Naive thymus-derived CD4-positive, alpha-beta T cell (primary cell): ENCODE measurements at places on chromosomes 16 and 17.

GRCh38 chr16:1561266-1561665 lies 27.8 kb downstream of the TMEM204 start:
- peaks cover 45% of the 10 kb centered on the region for H3K4me1 ChIP-seq
- peaks cover 27% of the 10 kb centered on the region for H3K36me3 ChIP-seq

DNA sequence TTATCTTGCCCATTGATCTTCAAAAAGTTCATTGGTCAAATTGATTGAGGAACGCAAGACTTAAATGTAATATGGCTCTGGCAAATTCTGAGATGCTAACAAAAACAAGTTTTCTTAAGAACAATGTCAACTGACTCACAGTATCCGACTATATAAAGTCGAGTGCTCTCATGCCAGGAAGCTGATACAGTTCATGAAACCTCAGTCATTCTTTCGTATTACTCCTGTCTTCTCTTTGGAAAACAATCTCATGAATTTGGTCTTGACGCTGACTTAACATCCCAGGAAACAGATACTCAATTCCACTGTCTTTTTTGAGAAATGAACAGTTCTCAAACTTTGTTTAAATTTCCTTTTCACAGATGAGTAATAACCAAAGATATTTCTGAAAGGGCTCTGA lies 704.9 kb downstream of the MAF start:
- H3K36me3 ChIP-seq, result no peaks in the 10 kb centered on the region
- no peak overlapping the region for H3K4me3 ChIP-seq
- no peaks in the 10 kb centered on the region for H3K27me3 ChIP-seq
- H3K27ac ChIP-seq, result no peak overlapping the region

- no peaks in the 10 kb centered on the region for H3K4me1 ChIP-seq
- H3K27me3 ChIP-seq, result no peaks in the 10 kb centered on the region
- no peaks in the 10 kb centered on the region for H3K36me3 ChIP-seq
- no peak overlapping the region for H3K27ac ChIP-seq
- no peak for DNase-seq
Observed at GRCh38 chr16:68658341-68658973, 13.3 kb downstream of the CDH3 start.

DNA sequence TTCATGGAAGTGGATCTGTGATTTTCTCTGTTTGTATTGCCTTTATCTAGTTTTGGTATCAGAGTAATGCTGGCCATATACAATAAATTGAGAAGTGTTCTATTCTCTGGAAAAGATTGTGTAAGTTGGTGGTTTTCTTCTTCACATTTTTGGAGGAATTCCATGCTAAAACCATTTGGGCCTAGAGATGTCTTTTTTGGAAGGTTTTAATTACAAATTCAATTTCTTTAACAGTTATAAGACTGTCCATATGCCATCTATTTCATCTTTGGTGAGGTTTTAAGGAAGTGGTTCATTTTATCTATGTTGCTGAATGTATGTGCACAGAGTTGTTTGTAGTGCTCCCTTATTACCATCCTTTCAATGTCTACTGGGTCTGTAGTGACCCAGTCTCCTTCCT lies 46.0 kb downstream of the CACNG1 start:
- no peaks in the 10 kb centered on the region for H3K4me1 ChIP-seq
- H3K27ac ChIP-seq, result no peak overlapping the region
- no peaks in the 10 kb centered on the region for H3K36me3 ChIP-seq
- no peaks in the 10 kb centered on the region for H3K27me3 ChIP-seq

- H3K4me3 ChIP-seq, result peak overlapping the region; percentile 90
- H3K36me3 ChIP-seq, result peaks cover 14% of the 10 kb centered on the region
- DNase-seq, result peak; percentile 77
- peaks cover 24% of the 10 kb centered on the region for H3K4me1 ChIP-seq
Observed at GRCh38 chr17:35486920-35487732, 38.6 kb upstream of the SLFN13 start.

- H3K27ac ChIP-seq, result no peak overlapping the region
- H3K27me3 ChIP-seq, result no peaks in the 10 kb centered on the region
- no peak for DNase-seq
- no peaks in the 10 kb centered on the region for H3K4me1 ChIP-seq
Observed at GRCh38 chr16:67216612-67217490, 10.1 kb upstream of the TMEM208 start.

DNA sequence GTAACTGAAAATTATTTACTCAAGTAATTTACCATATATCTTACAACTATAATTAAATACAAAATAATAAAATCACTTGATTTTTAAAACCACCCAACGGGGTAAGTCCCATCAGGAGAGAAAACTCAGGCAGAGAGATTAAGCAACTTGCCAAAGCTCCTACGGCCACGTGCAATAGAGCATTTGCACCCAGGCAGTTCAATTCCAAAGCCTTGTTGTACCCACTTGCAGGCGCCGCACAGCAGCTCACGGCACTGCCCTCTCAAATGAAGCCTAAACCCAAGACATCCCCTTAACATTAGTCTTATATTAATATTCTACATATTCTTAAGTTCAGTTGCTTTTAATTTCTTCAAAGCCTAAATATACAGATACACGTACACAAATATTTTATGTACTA lies 75.7 kb downstream of the SPAG9 start:
- no peaks in the 10 kb centered on the region for H3K27me3 ChIP-seq
- peaks cover 5% of the 10 kb centered on the region for H3K4me1 ChIP-seq
- no peak overlapping the region for H3K27ac ChIP-seq
- H3K4me3 ChIP-seq, result no peak overlapping the region

DNA sequence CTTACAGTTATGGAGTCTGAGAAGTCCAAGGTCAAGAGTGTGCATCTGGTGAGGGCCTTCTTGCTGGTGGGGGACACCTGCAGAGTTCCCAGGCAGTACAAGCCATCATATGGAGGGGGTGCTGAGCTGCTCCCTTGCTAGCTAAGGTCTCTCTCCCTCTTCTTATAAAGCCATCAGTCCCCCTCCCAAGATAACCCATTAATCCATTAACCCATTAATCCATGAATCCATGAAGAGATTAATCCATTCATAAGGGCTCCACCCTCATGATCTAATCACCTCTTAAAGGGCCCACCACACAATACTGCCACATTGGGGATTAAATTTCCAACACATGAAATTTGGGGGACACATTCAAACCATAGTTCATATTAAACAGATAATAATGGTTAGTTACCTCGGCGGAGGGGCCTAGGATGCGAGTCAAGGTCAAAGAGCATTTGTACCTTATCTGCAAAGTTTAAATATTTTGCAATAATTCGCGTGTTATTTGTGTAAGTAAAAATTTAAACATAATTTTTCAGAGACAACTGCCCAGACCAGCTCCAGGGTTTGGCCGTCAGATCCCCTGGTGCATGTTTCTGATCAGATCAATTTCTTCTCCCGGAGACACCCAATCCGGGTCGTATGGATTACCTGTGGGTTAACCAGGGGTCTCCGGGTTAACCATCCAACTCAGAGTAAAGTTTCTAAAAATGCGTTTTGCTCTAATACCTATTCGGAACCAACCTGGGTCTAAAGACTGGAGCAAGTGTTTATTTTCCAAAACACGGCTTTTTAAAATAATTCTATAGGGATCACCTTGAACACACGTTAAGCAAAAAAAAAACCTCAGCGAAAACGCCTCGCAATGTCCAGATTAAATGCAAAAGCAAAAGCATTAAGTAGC lies 740 bp upstream of the POLR3E start:
- H3K4me1 ChIP-seq, result peaks cover 14% of the 10 kb centered on the region
- peak overlapping the region; percentile 99 for H3K27ac ChIP-seq
- no peaks in the 10 kb centered on the region for H3K27me3 ChIP-seq
- peak overlapping the region; percentile 52 for H3K4me3 ChIP-seq

DNA sequence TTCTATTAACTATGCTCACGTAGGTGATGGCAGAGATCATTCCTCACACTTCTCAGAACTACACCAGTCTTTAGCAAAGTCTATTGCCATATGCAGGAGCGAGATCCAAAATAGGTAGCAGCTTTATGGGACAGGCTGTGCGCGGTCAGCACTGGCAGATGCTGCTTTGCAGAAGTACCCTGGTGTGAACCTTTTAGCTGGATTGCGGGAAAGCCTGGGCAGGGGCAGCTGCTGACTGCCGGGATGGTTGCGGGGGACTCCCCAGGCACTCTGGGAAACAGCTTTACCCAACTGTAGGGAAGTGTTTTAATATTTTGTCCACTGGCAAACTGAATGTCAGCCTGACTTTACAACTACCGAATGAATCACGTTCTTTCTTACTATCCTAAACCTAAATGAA lies 251.3 kb downstream of the HS3ST3A1 start:
- H3K27me3 ChIP-seq, result no peaks in the 10 kb centered on the region
- no peak overlapping the region for H3K27ac ChIP-seq
- DNase-seq, result no peak
- no peaks in the 10 kb centered on the region for H3K36me3 ChIP-seq

GRCh38 chr16:30996324-30996984 lies 11.4 kb downstream of the HSD3B7 start:
- H3K4me1 ChIP-seq, result peaks cover 11% of the 10 kb centered on the region
- peak overlapping the region; percentile 61 for H3K27ac ChIP-seq
- no peak for DNase-seq
- no peaks in the 10 kb centered on the region for H3K27me3 ChIP-seq
- no peaks in the 10 kb centered on the region for H3K36me3 ChIP-seq

DNA sequence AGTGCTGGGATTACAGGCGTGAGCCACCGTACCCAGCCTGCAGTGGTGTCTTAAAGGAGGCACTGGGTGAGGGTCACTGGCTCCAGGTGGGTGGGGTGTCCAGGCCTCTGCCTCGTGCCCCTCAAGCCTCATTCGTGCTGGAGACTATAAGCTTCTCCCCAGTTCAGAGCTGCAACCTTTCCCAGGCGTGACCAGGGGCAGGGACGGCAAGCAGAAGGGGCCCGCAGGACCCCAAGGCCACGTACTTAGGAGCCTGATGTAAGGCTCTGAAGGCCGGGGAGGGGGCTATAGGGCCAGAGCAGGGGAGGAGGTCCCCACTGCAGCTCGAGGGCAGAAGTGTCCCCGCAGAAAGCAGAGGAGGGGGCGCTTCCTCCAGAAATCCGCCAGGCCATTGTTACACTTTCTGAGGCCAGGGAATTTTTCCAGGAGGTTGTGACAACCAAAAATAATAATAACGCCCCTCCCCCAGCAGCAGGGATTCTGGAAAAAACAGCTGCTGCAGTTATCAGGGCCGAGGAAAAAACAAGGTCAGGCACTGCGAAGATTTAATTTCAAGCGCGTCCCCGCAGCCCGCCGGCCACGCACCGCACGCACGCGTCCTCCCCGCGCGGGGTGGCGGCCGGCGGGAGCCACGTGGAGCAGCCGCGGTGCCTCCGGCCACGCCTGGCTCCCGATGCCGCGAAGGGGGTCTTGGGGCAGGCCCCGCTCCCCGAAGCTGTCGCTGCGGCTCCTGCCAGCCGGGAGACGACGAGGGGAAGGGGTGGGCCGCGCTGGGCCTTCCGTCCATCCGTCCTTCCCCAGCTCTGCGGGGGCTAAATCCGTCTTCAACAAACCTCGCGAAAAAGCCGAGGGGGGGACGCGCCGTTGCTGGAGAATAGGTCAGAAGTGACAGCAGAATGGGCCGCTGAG lies 45.8 kb upstream of the SLC38A10 start:
- no peaks in the 10 kb centered on the region for H3K36me3 ChIP-seq
- no peak overlapping the region for H3K27ac ChIP-seq

DNA sequence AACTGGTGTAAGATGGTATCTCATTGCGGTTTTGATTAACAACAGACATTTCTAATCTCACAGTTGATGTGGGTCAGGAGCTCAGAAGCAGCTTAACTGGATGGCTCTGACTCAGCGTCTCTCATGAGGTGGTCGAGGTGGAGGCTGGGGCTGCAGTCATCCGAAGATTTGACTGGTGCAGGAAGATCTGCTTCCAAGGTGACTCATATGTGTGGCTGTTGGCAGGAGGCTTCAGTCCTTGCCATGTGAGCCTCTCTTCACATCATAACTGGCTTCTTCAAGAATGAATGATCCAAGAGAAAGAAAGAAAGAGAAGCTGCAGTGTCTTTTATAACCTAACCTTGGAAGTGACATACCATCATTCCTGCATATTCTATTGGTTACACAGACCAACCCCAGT lies 376.1 kb downstream of the SEC14L1 start:
- H3K4me3 ChIP-seq, result no peak overlapping the region
- no peak for DNase-seq
- H3K27me3 ChIP-seq, result no peaks in the 10 kb centered on the region
- no peak overlapping the region for H3K27ac ChIP-seq
- H3K36me3 ChIP-seq, result no peaks in the 10 kb centered on the region

DNA sequence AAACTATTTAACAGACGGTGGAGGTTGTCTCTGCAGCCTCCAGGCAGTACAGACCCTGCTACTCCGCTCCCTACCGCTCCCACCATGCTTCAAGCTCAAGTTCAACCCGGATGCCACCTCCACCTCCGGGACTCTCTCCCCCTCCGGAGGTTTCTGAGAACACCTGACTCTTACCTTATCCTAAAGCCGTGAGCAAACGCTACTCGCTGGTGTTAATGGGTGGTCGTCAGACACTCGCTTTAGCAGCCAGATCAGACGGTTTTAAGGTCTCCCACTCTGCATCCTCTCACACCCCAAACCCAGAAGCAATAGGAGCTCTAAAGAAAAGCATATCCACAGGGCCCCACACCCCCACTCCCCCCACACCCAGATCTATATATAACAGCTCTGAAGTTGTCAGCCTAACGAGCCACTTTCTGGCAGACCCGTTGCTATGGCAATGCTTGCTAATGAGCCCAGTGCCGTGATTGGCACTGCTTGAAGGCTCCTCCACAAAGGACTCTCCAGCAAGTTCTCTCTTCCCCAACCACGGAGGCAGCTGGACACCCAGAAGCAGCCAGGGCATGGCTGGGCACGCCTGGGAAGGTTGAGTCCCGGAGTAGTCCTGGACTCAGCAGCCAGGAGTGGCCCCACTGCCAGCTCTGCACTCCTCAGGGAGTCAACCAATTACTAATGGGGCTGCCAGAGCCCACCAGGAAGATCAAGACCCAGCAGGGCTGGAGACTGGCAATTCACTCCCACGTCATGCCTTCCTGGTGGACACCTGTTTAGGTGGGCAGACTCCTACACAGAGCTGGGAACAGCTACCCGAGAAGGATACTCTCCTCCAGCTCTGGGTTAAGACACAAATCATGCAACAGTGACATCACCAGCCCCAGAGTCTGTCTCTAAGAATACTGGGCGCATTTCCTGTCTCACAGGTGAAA lies 121.2 kb upstream of the RCVRN start:
- no peak overlapping the region for H3K27ac ChIP-seq
- no peaks in the 10 kb centered on the region for H3K27me3 ChIP-seq
- H3K36me3 ChIP-seq, result no peaks in the 10 kb centered on the region
- no peaks in the 10 kb centered on the region for H3K4me1 ChIP-seq
- no peak for DNase-seq
- no peak overlapping the region for H3K4me3 ChIP-seq

GRCh38 chr16:69240331-69240730 lies 53.4 kb downstream of the SNTB2 start:
- no peaks in the 10 kb centered on the region for H3K27me3 ChIP-seq
- no peak overlapping the region for H3K27ac ChIP-seq
- no peak overlapping the region for H3K4me3 ChIP-seq
- peaks cover 4% of the 10 kb centered on the region for H3K36me3 ChIP-seq

- H3K4me1 ChIP-seq, result no peaks in the 10 kb centered on the region
- no peak for DNase-seq
- no peaks in the 10 kb centered on the region for H3K36me3 ChIP-seq
- no peak overlapping the region for H3K4me3 ChIP-seq
- no peak overlapping the region for H3K27ac ChIP-seq
Observed at GRCh38 chr16:19162085-19162484, 6.0 kb upstream of the SYT17 start.

GRCh38 chr17:28540231-28540630 lies 12.2 kb downstream of the UNC119 start:
- H3K4me1 ChIP-seq, result no peaks in the 10 kb centered on the region
- DNase-seq, result no peak
- no peak overlapping the region for H3K4me3 ChIP-seq
- H3K27ac ChIP-seq, result no peak overlapping the region
- no peaks in the 10 kb centered on the region for H3K36me3 ChIP-seq
